ENCODE measurements at places on chromosomes 5 and 9.
A peak's percentile ranks its signal among the peaks of the same experiment; 100 is the strongest.

DNA sequence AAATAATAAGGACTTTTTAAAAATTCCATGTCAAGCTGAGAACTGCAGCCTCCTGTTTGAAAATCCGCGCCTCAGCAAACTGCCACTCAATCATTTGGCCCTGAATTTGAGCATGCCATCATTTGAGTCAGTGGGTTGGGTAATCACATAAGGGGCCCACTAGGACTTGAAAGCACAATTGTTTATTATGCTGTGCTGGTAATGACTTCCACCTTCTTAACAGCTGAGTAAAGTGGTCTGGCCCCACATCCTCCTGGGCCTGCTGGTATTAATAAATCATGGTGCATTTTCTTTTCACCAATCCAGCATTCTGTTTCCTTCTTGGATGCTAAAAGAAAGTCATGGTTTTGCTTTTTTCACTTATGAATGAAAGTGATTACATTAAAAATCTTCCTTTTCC is 103.0 kb upstream of the CTSL start:
- no peak for DNase-seq

DNA sequence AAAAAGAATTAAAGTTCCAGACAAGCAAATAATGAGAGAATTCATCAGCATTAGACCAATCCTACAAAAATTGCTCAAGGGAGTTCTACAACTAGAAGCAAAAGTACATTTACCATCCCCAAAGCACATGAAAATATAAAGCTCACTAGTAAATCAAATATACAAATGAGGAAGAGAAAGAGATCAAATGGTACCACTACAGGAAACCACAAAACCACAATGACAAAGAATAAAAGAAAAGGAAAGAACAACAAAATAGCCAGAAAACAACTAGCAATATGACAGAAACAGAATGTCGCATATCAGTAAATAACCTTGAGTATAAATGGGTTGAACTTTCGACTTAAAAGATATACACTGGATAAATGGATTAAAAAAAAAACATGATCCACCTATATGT is 739.0 kb downstream of the DTWD2 start:
- no peak for DNase-seq

DNA sequence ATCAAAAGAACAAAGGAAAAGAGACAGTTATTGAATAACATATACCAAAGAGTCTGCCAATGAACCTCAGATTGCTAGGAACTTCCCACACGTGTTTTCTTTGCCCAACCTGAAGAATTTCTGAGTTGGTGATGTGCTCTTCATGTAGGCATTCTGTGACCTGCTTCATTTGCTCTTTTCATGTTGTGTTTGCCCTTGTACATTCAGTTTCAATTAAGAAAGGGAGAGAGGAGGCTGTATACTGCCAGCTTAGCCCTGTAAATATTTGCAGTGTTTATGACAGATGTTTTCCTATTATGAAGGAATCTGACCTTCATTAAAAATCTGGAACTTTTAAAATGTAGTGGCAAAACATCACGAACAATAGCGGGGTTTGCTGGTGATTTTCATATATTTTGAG is 168.5 kb downstream of the GAS1 start:
- no peak for DNase-seq

GRCh38 chr5:111075520-111075919 is 4.0 kb downstream of the TSLP start:
- DNase-seq, result no peak

- DNase-seq, result no peak
Observed at GRCh38 chr5:154039458-154039829, 677 bp downstream of the MFAP3 start.

DNA sequence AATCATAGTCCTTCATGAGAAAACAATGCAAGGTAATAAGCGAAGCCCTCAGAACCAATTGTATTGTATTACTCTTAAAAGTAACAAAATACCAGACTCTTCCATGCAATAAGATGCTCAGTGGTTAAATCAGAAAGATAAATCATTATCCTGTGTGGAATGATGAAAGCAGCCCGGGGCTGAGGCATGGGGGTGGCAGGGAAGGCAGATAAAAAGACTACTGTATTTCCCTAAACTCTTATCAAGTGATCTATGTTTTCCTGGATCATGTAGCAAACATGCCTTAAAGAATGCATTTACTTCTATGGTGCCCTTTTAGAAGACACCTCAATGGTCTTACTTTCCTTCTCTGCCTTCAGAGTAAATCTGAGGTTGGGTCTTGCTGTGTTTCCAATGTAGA is 105.6 kb upstream of the DAPK1 start:
- no peak for DNase-seq

DNA sequence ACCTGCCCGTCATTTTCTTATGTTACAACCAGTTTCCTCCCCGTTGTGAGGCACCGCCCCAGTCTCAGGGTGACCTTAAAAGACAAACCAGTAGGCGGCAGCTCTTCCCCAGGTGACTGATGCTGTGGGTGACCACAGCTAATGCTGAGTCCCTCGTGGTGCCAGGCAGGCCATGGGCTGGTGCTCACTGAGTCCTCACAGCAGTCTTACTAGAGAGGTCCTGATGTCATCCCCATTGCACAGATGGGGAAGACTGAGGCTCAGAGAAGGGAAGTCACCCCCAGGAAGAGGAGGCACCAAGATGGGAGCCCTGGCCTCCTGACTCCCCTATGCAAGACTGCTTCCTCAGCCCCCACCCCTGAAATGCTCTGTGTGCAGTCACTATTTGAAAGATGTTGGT is 978 bp downstream of the CFAP157 start:
- peak; percentile 25 for DNase-seq

- DNase-seq, result peak; percentile 62
Observed at GRCh38 chr5:77155179-77155785, 55.2 kb upstream of the PDE8B start.

- no peak for DNase-seq
Observed at GRCh38 chr5:122494109-122494508, 182.1 kb downstream of the SNCAIP start.

DNA sequence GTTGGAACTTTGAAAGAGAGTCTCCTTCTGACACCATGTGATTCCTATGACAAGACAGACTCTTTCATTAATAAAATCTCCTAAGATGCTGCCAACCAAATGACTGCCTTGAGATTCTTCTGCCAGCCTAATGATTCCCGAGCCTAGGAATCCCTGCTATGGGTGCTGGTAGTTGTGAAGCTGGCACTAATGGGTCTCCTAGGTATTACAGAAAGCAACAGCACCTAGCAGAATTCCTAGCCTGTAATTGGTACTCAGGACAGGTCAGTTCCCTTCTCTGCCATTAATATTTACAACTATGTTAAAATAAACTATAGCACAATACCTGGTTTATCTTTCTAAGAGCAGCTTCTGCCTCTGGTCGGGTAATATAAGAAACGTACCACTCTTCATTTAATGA is 19.3 kb downstream of the C5orf58 start:
- no peak for DNase-seq
